Stimulated activated CD4-positive, alpha-beta T cell treated with anti-CD3 and anti-CD28 coated beads, TNF-alpha, amount 100 ng/mL, for 1 hour (primary cell): ENCODE measurements at places on chromosomes 2 and 18.

DNA sequence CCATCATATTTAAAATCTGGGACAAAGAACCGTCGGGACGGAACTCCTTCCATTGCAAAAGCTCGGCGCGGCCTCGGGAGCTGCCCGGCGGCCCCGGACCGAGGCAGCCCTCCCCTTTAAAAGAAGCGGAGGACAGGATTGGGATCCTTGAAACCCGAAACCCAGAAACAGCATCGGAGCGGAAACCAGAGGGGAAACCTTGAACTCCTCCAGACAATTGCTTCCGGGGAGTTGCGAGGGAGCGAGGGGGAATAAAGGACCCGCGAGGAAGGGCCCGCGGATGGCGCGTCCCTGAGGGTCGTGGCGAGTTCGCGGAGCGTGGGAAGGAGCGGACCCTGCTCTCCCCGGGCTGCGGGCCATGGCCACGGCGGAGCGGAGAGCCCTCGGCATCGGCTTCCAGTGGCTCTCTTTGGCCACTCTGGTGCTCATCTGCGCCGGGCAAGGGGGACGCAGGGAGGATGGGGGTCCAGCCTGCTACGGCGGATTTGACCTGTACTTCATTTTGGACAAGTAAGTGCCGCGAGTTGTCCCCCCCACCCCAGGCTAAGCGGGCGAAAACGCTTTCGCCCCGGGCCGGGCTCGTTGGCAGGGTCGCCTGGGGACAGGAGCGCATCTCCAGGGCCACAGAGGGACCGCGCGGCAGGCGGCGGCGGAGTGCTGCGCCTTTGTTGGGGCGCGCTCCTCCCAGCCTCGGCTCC lies at the start of gene ANTXR1:
ANTXR1 (plus strand) TSS at position 38 of the 698 bp plus-strand sequence; CDS start at position 359, 321 bp downstream.
- no peak for DNase-seq

DNA sequence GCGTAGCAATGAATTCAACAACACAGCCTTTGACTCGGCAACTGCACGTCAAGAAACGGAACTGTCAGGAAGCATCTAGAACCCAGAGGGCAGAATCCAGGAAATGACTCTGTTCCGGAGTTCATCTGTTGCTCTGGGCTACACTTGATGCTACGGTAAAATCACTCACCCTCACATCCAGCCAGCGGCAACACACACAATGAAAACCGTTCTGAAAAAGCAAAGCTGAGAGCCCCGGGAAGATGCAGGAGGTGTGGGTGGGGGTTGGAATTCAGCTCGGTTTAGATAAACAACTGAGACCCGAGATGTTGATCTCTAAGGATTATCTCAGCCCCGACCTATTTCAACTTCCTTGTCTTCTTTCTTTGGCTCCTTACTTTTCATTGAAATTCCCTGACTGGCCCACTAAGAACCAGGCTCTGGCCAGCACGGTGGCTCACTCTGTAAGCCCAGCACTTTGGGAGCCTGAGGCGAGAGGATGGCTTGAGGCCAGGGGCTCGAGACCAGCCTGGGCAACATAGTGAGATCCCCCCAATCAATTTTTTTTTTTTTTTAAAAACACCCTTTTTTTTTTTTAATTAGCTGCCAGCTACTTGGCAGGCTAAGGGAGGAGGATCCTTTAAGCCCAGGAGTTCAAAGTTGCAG lies 13.3 kb upstream of the RAB17 start:
- DNase-seq, result no peak

GRCh38 chr18:39191931-39192330 lies 1626.3 kb upstream of the CELF4 start:
- DNase-seq, result no peak

DNA sequence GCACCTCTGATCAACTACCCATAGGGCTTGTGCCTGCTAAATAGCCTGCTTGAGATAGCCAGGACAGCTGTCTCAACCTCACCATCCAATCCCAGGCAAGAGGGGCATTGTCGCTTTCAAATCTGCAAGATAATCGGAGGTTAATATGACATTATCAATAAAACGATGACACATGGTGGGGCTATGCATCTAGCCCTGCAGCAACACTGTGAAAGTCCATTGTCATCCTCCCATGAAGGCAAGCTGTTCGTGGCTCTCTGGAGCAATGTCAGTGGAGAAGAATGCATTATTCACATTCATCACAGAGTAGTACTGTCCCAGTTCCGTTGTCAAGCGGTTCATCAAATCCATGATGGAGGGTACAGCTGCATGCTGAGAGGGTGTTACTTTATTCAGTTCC lies 18.9 kb upstream of the KLHL23 start:
- no peak for DNase-seq

DNA sequence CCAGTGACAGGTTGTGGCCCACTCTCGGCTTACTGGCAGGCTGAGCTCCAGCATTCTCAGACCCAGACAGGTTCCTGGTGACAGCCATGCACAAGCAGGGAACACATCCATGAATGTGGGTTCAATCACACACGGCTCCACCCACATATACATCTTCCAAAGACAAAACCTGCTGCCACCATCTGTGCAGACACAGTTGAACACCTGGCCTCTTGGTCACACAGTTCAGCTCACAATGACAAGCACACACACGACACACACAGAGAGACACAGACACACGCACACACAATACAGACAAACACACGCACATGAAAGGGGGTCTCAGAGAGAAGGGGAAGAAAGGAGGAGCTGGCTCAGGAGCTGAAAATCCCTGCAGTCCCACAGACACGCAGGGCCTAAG lies 32.1 kb upstream of the PTMA start:
- DNase-seq, result no peak

DNA sequence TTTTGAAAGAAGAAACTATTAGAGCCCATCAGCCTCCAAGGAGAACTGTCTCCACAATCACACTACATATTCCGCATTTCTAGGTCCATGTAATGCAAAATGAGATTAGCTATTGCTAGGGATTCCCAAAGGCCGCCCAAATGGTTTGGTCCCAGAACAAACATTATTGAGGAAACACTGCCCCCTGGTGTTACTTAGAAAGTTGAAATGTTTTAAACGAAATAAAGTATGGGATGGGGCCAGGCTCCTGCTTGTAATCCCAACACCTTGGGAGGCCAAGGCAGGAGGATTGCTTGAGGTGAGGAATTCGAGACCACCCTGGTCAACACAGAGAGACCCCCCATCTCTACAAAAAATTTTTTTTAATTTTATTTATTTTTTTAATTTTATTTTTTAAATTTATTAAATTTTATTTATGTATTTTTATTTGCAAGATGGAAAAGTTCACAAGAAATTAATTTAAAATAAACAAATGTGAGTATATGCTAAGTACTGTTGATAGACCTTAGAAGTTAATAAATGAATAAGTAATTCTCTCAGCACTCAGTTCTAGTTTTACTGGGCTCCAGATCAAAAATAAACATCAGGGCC lies 5.5 kb downstream of the NHEJ1 start:
- DNase-seq, result no peak

DNA sequence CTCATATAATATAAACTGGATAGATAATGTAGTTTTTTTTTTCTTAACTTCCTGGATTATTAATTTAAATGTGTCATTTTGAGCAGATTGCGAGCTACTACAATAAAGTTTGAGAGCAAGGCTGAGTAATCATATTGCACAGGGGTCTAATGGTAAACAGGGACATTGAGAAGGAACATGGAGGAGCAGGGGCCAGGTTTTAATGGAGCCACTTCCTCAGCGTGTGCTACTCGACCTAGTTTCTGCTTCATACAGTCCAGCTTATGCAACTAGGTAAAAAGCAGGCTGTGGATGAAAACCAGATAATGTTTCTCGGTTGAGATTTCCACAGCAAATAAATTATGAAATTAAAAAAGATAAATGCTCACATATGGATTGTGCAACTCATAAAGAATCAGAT lies 1915.7 kb upstream of the CELF4 start:
- no peak for DNase-seq

GRCh38 chr18:57107140-57107832 lies 39.6 kb upstream of the BOD1L2 start:
- DNase-seq, result no peak

GRCh38 chr2:13115643-13116042 lies 398.9 kb downstream of the TRIB2 start:
- no peak for DNase-seq
